ENCODE measurements at places on chromosomes 3 and 15. TPM values are rescaled to one million over a fixed set of nuclear protein-coding genes. Genes with fewer than 3 reads are reported as not detected.

DNA sequence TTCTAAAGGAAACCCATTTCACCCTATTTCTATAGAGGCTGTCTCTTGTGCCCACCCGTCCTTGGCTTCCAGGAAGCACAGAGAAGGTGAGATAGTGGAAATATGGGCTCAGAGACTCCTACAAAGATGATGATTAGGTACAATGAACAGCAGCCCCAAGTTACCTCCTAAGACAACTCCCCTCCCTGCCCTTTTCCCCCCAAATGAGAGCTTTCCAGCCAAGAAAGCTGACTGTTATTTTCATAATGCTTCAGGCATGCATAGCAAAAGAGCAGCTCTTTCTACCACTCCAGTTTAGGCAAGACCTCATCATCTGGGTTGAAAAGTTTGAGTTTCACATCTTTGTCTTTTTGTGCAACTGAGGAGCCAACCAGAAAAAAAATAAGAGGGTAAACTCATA is 248.8 kb upstream of the ADAMTS9 start:
- no peak for DNase-seq

DNA sequence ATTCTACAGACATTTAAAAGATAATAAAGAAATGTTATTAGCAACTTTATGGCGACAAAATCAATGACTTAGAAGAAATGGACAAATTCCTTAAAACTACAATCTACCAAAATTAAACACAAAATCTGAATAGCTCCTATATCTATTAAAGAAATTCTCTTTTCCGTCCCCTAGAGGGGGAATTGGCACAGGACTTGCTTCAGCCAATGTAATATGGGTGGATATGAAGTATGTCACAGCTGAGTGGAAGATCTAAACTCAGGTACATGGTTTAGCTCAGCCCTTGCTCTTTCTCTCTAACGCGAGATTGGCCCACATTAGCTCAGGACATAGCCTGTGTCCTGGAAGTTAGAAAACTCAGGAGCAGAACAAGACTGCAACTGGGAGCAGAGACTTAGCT is 79.3 kb downstream of the DNAH12 start:
- peak; percentile 23 for DNase-seq

- DNase-seq: peak; percentile 55
Measured at GRCh38 chr15:73800662-73801345, 47.7 kb upstream of the INSYN1 start.

LRRC3B gene
- polyA plus RNA-seq: not detected

SPINK8 gene
- not detected for polyA plus RNA-seq

IDH3A gene
- 85.6 TPM for polyA plus RNA-seq
